ENCODE measurements at places on chromosomes 12 and 14.

DNA sequence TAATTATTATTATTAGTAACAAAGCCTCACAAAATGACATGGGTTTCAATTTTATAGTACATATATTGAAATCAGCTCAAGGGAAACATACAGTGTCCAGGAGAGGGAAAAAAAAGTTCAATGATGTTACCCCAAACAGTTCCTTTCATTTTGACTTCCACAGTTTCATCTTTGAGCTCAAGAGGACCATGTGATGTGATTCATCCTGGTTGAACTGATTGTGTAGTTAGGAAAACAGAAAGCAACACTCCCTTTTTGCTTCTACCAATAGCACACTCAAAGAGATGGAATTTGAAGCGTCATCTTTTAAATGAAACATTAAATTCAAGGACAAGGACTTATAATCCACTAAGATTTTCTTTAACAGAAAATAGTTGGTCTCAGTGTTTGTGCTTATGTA lies 461.0 kb downstream of the FOXG1 start:
- no peak for DNase-seq

DNA sequence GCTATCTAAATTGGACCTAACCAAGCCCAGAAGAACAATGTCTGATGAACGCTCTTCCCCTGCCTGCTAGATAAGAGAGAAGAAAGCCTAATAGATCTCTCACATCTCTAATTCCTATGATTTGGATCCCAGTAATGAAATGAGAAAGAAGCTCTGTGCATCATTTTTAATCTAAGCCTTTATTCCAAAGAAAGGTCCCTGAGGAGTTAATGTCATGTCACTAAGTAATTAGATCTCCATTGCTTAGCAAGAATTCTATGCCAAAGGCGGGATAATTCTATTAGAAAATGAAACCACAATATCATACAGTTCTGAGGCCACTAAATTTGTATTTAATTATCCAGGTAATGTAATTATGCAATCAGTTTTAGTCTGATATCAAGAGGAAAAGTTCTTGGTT lies 74.2 kb upstream of the TMEM260 start:
- DNase-seq = no peak

DNA sequence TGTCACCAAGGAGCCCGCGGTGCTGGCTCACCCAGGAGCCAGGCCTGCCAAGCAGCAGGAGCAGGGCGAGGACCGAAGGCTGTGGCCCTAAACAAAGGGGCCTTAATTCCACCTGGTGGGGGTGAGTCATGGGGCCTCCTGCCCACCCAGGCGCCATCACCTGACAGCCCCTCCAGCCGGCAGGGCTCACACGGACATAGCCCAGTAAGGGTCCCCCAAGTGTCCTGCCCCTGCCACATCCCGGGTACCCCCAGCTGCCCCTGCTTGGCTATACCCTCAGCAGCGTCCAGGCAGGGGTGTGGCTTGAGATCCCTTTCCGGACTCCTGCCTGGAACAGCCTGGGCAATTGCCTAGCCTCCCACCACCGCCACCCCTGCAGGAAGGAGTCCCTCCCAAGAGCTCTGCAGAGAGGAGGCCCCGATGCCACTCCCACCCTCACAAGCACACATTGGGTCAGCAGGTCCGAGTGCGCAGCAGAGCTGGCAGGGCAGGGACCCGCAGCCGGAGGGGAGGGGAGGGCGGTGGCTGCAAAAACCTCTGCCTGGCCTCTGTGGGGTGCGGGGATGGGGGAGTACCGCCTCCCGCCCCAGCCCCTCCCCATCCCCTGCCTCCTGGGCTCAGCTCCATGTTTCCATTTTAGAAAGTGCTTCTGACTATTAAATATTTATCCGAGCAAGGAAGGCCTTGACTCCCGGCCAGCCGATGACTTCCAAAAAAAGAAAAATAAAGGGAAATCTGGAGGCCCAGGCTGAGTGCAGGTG lies 4.6 kb downstream of the AHNAK2 start:
- DNase-seq = no peak

DNA sequence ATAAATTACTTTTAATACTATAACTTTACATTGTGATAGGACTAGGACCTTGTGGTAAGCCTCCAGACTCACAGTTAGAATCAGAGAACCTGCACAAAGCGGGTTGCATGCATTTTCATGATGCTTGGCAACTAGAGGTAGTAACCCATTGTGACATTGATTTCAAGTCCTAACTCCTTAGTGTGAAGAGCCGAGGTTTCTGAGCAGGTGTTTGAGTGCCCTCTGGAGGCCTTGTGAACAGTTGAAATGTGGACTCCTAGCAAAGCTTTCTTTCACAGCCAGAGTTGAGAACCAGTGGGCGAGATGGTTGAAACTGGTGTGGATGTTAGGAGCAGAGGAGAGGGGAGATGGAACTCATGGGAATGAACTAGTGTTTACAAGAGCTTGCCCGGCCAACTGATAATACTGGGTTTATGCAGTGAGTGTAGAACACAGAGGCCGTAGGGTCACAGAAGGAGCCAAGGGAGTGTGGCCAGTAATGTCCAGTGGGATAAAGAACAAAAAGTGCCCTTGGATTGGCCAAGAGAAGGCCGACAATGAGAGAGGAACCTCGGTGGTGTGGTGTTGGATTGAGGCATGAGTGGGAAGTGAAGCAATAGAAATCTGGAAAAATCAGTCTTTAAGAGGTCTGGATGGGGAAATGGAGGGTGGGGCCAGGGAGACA lies 10.9 kb downstream of the ZNF664 start:
- DNase-seq = peak; percentile 48

GRCh38 chr12:89707703-89708564 lies 704 bp downstream of the ATP2B1 start:
- DNase-seq = peak; percentile 38

DNA sequence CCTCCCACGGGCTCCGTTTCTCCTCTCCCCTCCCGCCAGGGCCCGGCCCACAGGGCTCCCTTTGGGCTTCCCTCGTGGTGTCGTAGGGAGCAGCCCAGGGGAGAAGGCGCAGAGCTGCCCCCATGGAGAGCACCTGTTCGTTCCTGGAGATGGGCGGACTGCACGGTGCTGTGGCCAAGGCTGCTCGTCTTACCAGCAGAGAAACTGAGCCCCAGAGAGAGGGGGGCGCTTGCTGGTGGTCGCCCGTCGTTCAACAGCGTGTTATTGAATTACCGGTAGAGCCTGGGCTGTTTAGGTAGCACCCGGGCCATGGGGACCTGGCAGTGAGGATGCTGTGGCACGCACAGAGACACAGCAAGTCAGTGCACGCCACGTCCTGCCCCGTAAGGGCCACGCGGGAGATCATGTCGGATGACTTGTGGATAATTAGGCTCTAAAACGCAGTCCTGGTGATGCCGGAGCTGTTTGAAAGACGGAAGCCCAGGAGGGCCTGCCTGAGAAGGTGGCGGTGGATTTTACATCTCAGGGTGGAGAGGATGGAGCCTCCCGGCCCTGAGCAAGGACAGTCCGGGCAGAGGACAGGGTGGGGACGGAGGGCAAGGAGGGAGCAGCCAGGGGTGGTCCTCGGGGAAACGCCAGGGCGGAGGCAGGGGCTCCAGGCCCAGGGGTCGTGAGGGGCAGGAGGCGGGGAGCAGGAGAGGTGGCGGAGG lies 134.4 kb downstream of the ADGRD1 start:
- no peak for DNase-seq

- no peak for DNase-seq
Observed at GRCh38 chr12:100675432-100675831, 101.9 kb downstream of the GAS2L3 start.

- DNase-seq = no peak
Observed at GRCh38 chr12:65164774-65165173, 4.6 kb upstream of the LEMD3 start.

- DNase-seq = no peak
Observed at GRCh38 chr12:58097741-58098140, 156.4 kb downstream of the ATP23 start.

DNA sequence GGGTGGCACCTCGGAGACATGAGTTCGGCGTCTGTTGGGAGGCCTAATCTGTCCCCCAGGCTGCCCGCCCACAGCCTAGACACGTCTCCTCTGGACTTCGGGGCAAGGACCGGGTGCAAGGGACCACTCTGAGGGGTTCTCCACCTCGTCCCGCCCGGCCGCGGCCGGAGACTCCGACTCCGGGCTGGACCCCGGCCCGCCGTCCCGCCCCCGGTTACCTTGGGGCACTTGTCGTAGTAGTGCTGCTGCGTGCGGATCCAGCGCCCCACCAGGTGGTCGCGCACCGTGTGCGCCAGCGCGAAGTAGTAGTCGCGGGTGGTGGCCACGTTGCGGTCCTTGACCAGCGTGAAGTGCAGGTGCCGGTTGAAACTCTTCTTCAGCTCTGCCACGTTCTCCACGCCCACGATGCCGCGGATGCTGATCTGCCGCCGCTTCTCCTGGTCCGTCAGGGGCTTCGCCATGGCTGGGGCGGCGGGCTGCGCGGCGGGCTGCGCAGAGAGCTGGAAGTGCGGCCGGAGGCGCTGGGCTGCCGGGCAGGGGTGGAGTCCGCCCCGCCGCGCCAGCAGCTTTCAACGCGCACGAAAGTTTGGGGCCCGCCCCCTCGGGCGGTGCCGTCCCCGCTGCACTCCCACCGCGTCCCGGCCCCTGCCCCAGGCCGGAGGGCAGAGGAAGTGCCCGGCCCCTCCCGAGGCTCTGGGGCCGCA lies at the start of gene PYGL:
Gene PYGL (minus strand): TSS at position 541 of the 704 bp plus-strand sequence. CDS start 80 bp downstream, at position 461.
- DNase-seq = peak; percentile 65

- no peak for DNase-seq
Observed at GRCh38 chr12:6360080-6360571, 15.2 kb downstream of the SCNN1A start.

- no peak for DNase-seq
Observed at GRCh38 chr12:109656743-109657142, 56.9 kb upstream of the FAM222A start.

GRCh38 chr14:54808326-54809161 lies 94.1 kb downstream of the GCH1 start:
- DNase-seq = no peak

GRCh38 chr12:38875586-38876228 lies 29.7 kb downstream of the CPNE8 start:
- DNase-seq = no peak

- DNase-seq = no peak
Observed at GRCh38 chr14:90453401-90453951, 56.6 kb downstream of the CALM1 start.

GRCh38 chr12:59027199-59027598 lies 106.9 kb upstream of the LRIG3 start:
- no peak for DNase-seq

DNA sequence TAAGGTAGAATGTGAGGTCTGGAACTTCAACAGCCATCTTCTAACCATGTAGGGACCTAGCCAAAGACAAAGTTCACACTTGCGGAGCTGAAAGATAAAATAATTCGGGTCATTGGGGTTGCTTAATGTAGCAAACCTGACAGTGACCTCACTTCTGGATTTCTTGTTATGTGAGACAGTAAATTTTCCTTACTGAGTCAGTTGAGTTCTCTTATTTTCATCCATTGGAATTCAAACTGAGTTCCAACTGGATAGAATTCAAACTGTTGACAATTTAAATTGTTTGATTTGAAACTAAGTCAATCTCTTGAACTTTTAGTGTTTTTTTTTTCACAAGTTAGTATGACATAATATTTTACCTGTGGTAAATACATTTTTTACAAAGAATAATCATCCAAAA lies 406.5 kb downstream of the ADAMTS20 start:
- no peak for DNase-seq

Data from neuronal stem cell (in vitro differentiated cells).